ENCODE measurements at places on chromosomes 6 and 20.
A peak's percentile ranks its signal among the peaks of the same experiment; 100 is the strongest.

DNA sequence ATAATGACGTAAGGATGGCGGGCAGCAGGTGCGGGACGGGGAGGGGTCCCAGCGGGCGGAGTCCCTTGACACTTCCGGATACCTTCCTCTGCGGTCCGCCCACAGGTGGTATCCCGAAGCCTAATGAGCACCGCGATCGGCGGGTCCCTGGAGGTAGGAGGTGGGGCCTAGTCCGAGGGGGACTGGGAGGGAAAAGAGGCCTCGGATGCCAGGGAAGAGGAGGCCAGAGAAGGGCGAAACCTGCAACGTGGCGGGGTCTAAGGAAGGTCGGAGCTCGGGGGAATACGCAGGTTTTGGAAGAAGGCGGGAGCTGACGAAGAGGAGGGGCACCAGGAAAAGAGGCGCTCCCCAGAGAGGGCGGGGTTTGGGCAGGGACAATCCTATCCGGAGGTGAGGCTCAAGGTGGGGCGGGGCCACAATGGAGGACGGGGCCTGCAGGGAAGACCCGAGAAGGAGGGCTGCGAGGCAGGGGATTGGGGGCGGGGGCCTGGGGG lies 3.7 kb downstream of the PRSS16 start:
- peak; percentile 85 for DNase-seq

DNA sequence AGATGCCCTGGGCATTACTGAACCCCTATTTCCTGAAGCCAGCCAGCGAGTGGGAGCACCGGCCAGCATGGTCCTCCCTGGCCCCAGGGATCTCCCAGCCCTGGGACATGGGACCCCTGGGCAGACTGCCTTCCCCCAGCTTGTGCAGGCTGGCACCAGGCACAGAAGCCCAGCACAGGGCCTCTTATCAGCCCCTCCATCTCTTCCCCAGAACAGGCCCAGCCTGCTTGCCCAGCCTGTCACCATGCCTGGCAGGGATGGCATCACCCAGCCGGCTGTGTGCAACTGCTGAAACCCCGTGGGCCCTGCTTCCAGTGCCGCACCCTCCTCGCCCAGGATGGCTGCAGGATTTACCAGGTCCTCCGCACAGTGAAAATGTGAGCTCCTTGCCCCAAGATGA lies 6.1 kb upstream of the OSBPL2 start:
- no peak for DNase-seq

- no peak for DNase-seq
Measured at GRCh38 chr6:138430361-138431145, 26.5 kb downstream of the HEBP2 start.

DNA sequence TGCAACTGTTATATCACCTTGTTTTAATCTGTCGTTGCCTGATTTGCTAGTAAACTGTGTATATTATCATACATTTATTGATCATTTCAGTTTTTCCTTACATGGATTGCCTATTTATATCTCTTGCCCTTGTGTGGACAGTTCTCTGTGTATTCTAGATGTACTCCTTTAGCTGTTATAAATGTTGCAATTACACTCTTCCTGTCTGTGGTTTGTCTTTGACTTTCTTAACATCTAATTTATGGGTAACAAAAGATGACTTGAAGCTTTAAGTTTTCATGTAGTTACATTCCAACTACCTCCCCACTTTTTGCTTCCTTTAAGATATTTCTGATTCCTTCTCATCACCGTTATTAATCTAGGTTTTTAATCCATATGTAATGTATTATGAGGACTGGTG lies 22.6 kb downstream of the PLCB1 start:
- DNase-seq, result no peak

- peak; percentile 84 for DNase-seq
Measured at GRCh38 chr6:46776070-46776712, 17.0 kb upstream of the MEP1A start.

GRCh38 chr6:43444036-43444435 lies 11.3 kb downstream of the DLK2 start:
- DNase-seq, result no peak
